ENCODE measurements at places on chromosomes 4 and X.
A peak's percentile ranks its signal among the peaks of the same experiment; 100 is the strongest.

- DNase-seq: no peak
Observed at GRCh38 chrX:952816-953215, 259.6 kb downstream of the CRLF2 start.

- DNase-seq: no peak
Observed at GRCh38 chrX:44770121-44770520, 73.7 kb upstream of the DUSP21 start.

- no peak for DNase-seq
Observed at GRCh38 chrX:29617276-29617675, 598.1 kb upstream of the MAGEB2 start.

GRCh38 chr4:87804871-87805270 is 5.5 kb downstream of the IBSP start:
- no peak for DNase-seq

GRCh38 chrX:67604979-67605703 is 61.3 kb downstream of the AR start:
- no peak for DNase-seq

DNA sequence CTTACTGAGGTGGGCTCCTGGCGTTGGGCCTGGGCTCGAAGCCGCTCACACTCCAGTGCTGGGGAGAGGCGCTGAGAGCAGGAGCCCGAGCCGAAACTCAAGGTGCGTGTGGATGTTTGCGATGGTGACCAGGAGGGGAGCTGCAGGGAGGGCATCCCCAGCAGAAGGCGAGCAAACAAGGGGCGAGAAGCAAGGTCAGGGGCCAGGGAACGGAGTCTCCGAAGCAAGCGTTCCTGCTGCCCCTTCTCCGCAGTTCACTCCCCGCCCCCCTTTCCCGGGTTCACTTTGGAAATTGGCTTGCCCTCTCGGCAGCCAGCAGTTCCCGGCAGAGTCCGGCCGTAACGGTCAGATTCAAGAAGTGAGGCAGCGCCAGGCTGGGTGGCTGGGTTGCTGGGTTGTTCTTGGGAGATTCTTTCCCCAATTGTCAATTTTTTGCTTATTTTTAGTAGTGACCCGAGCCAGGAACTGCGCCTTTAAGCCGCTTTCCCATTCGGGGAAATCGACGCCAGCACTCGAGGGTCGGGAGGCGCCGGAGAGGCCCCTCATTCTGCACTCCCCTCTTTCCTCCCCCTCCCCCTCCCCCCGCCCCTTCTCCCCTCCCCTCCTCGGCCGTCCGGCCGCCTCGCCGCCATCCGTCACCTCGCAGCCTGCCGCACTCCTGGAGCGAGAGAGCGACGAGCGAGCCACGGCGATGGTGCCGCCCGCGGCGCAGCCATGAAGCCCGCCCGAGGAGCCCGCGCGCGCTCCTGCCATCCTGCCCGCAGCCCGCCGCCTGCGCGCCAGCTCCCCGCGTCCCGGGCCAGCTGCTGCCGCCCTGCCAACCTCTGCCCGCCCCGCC is at the start of gene FRMPD3:
FRMPD3 (plus strand) TSS at position 655 of the 838 bp plus-strand sequence. CDS start 76,937 bp downstream, outside the sequence.
- no peak for DNase-seq

GRCh38 chr4:8039290-8039689 is 99.6 kb upstream of the AFAP1 start:
- DNase-seq: no peak

DNA sequence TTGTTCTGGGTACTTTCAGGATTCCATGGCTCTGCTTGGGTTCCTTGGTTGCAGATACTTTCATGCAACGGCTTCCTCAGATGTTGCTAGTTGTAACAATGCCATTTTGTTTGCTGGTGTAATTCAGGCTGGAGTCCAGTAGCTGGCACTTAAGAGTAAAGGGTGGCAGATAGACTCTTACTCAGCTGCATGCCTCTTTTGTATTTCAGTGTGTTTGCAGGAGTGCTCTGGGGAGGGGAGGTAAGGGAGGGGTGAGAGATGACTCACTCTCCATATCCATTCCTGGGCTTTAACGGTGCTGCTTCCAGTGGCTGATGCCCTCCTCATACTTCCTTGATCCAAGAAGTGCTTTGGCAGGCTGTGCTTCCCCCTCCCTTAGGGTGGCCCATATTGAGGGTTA is 155.2 kb downstream of the ZNF330 start:
- no peak for DNase-seq

DNA sequence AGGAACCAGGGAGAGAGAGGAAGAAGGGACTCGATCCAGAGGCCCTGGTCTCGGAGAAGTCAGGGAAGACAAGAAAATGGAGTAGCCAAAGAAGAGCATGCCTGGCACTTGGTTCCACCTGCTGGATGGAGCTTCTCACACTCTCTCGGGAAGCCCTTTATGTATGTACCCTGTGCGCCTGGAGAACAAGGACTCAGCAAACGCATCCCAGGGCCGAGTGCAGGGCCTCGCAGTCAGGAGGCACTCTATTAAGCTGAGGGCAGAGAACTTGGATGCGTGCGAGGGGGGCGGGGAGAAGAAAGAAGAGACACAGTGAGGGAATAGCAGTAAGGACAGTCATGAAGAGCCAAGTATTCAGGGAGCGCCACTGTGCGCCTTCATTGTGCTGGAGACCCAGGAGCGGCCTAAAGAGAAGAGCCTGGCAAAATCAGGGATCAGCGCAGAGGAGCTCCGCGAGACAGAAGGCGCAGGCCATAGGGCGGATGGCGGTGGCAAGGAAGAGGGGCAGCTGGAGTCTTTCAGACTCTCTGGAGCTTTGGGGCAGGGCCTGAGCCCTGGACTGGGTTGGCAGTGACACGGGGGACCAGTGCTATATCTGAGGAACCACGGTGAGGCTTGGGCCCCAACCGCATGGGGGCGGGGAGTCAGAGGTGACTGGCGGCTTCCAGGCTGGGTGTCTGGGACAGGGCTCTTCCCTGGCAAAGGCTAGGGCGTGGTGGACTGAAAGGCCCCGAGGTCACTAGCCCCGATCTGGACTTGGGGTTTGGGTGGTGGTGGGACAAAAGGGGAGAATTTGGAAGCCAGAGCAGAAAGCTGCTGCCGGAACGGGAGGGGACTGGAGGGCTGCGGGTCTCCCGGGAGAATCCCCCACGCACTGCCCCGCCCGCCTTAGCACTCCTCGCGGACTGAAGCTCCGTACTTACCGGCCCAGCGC is 1.9 kb upstream of the SEPTIN6 start:
- DNase-seq: no peak

DNA sequence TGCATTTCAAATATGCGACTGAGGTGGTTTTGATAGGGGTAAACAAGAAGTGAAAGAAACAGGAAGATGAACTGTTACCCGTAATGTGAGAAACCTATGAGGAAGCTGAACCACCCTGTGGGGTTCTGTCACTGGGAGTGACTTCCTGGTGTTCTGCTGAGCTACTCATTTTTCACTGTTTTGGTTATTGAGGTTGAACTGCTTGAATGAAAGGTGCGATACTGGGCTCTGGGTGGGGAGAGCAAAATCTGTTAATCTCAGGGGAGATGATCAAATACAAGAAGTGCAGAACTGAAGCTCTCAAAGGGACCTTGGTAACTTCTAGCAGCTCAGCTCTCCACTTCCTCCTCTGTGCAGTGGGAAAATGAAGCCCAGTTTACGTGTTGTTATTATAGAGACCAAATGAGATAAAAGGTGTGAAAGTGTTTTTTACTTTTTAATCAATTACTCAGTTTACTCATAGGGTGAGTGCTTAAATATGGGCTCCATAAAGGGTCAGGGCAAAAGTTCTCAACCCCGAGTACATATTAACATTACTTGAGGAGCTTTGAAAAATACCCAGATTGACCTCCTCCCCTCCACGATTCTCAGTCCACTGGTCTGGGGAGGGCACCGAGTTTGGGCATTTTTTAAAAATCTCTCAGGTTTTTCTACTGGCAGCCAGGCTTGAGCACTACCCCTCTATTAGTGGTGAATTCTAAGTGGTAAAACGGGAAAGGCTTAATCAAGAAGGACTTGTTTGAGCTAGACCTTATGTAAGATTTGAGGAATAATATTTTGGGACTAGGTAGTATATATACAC is 66.7 kb downstream of the COQ2 start:
- peak; percentile 35 for DNase-seq

DNA sequence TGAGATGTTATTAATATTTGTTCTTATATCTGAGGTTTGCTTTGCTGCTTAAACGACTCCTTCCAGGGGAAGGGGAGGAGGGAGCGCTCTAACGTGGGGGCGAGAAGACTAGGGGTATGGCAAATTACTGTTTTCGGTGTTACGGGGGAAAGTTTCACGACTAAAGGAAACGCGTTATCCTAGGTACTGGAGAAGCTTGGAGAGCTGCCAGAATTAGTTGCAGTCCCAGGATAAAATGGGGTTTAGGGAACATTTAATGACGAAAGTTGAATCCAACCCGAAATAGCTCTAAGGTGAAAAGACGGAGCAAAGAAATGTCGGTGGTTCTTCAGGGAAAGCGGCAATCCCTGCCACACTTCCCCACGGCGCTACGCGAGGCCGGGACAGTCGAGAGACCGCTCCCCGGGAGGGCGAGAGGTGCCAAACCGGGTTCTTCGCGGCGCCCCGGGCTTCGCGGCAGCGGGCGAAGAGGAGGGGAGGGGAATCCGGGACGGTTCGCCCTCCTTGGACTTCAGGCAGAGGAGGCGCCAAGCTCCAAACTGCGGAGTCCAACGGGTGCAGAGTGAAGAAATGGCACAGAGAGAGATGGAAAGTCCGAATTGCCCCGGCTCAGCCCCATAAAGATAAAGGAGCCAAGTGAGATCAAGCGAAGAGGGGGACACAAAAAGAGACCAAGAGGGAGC is 724 bp downstream of the THOC2 start:
- no peak for DNase-seq

- peak; percentile 53 for DNase-seq
Observed at GRCh38 chr4:38177035-38177546, 216.9 kb downstream of the PTTG2 start.

DNA sequence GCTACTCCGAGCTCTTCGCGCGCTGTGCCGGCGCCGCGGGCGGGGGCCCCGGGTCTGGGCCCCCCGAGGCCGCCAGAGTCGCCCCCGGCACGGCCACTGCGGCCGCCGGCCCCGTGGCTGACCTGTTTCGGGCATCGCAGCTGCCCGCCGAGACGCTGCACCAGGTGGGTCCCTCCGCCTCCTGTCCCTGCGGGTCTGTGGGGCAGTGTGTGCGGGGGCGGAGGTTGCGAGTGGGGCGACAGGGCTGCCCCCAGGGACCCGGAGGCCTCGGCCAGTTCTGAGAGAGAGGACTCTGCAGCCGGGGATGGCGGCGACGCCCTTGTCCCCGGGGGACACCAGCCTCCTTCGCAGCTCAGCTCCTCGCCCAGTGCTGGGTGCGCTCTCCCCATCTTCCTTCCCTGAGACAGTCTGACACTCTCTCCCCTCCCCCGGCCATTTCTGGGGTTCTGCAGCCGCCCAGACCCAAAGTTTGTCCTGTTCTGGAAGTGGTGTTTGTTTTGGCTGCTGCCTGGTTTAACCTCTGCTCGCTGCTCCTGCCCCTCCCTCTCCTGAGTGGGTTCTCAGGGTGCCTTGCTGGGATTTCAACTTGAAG is 609 bp downstream of the REPS2 start:
- no peak for DNase-seq

- DNase-seq: no peak
Observed at GRCh38 chr4:165070560-165070959, 16.9 kb downstream of the TRIM75 start.

DNA sequence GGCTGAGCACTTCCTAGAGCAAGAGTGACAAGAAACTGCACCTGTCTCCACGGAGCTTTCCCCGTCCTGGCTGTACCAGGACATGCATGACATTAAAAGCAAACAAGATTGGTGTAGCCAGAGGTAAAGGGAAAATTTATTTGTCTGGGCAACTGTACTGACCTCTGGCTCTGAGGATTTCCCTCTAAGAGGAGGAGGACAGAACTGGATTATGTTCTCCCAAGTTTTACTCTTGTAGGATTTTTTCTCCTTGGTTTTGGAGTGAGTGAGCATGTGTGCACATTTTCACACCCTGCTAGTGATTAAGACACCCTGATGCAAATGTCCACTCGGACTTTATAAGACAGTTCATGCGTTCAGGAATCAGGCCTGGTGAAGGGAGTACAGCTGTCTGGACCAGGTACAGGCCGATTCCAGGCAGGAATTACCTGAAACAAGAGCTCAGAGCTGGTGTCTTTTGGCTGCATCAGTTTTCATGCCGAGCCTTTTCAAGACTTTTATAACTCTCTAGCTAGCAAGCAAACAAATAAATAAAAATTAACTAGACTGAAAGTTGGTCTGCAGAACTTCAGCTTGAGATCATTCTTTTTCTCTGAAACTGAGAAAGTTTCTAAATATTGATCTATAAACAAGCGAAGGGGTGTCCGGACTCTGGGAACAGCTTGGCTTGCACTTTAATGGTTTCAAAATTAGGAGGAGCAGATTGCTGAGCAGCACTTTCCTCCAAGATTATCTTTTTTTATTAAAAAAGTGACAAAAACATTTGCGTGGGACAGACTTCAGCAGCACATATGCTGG is 51.3 kb upstream of the SPRY1 start:
- DNase-seq: no peak

- peak; percentile 25 for DNase-seq
Observed at GRCh38 chrX:154457491-154458115, 478 bp upstream of the PLXNA3 start.

DNA sequence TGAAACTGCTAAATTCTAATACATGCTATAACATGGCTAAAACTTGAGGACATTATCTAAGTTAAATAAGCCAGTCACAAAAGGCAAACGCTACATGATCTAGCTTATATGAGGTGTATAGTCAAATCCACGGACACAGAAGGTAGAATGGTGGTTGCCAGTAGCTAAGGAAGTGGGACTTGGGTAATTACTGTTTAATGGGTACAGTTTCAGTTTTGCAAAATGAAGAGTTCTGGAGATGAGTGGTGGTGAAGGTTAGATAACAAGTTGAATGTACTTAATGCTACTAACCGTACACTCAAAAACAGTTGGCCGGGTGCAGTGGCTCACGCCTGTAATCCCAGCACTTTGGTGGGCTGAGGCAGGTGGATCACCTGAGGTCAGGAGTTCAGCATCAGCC is 644.5 kb upstream of the DIPK2B start:
- no peak for DNase-seq

DNA sequence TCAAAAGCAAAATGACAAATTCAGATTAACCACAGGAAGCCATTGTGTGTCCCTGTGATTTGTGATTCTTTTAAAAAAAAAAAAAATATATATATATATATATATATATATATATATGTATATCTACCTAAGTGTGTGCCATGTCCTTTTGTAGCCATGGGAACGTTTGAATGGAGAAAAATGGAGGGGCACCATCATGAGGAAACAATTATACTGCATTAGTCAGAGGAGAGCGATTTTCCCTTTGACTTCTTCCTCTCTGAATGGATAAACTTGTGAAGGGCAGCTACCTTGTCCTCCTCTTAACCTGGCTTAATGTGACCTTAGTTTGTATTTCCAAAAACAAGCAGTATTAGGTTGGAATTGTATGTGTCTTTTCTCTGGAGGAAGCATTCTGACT is 23.3 kb upstream of the CBLL2 start:
- DNase-seq: no peak

- no peak for DNase-seq
Observed at GRCh38 chrX:3052860-3053259, 11.6 kb downstream of the ARSF start.

- DNase-seq: no peak
Observed at GRCh38 chr4:111399623-111400022, 745.6 kb upstream of the FAM241A start.

DNA sequence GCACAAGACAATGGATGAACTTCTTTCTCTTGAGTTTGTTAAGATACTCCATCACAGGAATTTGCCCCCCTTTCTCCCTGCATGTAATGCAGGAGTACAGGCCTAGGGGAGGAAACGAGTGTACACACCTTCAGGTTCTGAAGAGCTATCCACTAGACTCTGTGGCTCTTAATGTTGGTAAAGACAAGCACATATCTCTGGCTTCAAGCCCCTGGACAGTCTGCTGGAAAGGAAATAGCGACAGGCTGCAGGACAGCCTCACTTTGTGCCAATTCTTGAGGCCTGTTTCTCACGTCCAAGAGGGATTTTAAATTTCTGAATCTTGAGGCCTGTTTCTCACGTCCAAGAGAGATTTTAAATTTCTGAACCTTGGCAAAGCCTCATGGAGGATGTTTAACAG is 87.1 kb downstream of the RLIM start:
- no peak for DNase-seq

Data from stimulated activated naive CD4-positive, alpha-beta T cell treated with Interleukin-2 at 50 U/mL for 16 hours (primary cell).